ENCODE measurements at places on chromosomes 1 and 21.
A peak's percentile ranks its signal among the peaks of the same experiment; 100 is the strongest.

DNA sequence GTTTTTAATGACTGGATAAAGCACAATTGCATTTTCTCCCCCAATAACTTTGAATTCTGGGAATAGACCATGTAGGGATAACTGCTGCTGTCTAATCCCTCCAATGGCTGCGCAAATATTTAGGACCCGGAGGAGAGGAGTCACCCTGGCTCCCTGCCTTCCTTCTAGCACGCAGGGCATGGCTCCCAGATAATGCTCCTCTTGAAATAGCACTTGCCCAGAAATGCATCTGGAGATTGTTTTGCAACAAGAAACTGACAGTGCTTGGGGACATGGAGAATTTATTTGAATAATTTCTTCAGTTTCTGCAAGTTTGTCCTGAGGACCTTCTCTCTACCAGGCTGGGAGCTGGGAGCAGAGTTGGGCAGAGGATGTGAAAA lies 83.5 kb downstream of the MAN1C1 start:
- DNase-seq = no peak

DNA sequence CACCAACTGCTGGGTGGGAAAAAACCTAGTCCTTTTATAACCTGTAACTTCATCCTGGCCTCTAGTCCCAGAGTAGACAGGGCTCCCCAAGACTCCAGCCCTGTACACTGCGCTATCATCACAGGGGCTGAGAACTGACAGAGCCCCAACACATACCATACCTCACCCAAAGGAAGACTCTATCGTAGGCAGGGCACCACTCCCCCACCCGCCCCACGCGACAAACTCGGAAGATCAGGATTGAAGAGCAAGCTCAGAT lies 15.8 kb downstream of the INPP5B start:
- no peak for DNase-seq

DNA sequence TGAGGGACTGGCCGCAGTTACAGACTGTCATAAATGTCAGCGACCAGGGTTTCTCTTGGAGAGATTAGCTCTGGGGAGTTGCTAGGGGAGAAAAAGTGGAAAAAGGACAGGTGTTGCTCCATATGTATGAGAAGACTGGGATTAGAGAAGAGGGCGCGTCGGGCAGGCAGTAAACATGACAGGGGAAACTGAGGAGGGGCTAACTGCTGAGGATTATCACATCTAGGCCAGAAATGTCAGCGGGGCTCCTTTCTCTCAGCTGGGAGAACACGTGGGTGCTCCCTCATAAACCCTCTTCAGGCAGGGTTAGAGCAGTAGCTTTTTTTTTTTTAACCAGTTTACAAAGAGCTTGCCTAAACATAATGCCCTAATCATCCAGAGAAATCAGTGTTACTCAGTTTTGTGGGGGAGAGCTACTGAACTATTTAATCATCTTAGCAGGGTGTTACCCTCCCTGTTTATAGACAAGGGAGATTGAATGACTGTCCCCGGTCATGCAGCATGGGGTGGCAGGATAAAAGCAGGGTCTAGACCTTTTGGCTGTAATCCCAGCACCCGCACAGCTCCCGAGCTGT lies 35.2 kb downstream of the ELAPOR1 start:
- DNase-seq = no peak

DNA sequence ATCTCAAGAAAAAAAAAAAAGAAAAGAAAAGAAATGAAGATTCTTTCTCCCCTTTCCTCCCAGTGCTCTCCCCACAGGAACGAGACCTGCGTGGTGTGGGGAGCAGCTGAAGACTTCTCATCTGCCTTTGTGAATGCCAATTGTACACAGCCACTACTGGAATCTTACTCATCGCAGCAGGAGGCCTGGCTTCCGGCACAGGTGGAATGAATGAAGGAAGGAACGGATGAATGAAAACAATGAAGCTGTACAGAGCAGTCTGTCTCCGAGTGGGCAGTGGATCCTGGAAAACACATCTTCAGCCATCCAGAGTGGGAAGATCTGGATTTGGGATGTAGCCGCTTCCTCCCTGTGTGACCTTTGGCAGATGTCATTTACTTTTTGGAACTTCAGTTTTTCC lies 64.9 kb downstream of the RUNX3 start:
- no peak for DNase-seq

GRCh38 chr1:88291611-88292354 lies 392.3 kb upstream of the PKN2 start:
- DNase-seq = no peak

- DNase-seq = no peak
Measured at GRCh38 chr1:28822799-28823198, 10.8 kb downstream of the OPRD1 start.

DNA sequence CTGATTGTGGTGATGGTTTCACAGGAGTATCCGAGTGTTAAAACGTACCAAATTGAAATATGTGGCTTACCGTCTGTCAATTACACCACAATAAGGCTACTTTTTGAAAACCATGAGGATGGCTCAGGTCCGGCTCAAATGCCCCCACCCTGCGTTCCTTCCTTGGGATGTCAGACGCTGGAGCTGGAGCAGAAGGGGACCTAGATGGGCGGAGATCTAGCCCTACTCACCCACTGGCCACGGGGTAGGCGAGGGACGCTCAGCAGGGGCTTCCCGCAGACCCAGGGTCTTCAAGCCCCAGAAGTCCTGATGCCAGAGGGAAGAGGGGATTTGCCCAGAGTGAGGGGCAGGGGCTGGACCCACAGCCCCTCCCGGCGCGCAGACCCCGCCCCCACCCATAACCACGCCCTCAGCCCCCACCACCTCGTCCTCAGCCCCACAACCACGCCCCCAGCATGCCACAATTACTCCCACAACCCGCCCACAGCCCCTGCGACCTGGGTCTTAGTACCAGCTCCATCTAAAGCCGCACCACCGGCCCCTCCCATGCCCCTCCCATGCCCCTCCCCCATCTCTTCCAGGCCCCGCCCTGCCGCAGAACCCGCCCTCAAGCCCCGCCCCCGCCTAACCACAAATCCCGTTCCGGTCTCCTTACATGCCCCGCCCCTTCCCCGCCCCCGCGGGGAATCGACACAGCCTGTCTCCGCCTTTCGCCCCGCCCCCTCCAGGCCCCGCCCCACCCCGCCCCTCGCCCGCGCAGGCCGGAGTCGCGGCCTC lies at the start of gene LRRC3:
Gene LRRC3 (plus strand): TSS at position 764 of the 777 bp plus-strand sequence. CDS start 1,135 bp downstream, outside the sequence.
- peak; percentile 76 for DNase-seq

GRCh38 chr1:233255145-233255544 lies 40.4 kb downstream of the PCNX2 start:
- DNase-seq = no peak

- no peak for DNase-seq
Measured at GRCh38 chr1:90325168-90325567, 330.3 kb downstream of the ZNF326 start.

- no peak for DNase-seq
Measured at GRCh38 chr21:36478941-36479340, 981 bp downstream of the CLDN14 start.

DNA sequence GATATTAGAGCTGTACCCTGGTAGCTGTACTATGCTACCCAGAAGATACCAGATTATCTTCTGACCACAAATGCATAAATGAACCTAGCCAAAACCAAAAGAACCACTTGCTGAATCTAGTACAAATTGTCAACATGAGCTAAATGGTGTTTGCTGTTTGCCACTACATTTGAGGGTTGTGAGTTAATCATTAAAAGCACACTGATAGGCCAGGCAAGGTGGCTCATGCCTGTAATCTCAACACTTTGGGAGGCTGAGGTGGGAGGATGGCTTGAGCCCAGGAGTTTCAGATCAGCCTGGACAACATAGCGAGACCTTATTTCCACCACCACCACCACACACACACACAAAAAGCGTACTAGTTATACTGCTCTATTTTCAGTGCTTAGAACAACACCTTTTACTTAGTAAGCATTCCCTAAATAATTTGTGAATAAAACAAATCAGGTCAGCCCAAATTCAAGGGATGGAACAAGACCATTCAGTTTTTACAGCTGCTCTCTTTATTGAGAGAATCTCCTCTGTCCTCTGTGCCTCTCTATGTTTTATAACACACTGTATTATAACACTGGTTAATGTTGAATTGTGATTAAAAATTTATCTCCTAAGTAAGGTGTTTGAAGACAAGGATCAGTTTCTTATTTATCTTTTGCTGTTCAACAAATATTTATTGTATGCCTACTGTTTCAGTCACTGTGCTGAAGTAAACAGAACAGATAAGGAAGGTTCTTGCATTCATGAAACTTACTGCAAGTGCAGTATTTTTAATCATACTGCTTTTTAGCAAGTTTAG lies 44.0 kb downstream of the MAGI3 start:
- DNase-seq = no peak

DNA sequence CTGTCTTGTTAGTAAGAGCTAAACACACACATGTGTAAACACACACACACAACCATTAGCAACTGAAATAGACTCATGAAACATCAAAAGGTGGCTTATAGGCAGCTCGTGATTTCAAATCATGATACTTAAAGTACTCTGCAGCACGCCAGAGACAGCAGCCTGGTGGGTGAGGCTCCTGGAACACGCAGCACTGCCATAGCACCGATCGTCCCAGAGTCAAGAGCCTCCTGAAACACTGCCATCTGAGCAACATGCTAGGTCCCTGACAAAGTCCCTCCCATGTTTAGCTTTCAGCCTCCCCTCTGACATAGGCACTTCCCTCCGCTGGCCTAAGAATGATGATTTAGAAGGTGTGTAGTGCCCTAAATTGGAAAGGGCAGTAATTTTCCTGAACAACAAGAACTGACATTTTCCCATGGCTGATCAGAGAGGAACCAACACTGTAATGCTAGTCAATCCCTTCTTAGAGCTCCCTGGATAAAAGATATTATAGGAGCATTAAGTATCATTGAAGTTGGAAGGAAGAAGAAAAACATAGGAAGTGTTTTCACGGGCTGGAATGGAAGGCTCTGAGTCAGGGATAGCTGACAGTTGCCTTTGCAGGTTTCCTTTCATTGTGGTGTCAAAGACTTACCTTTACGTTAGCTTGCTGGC lies 14.1 kb upstream of the DPT start:
- DNase-seq = no peak

GRCh38 chr1:225533238-225533637 lies 105.4 kb upstream of the LBR start:
- no peak for DNase-seq

DNA sequence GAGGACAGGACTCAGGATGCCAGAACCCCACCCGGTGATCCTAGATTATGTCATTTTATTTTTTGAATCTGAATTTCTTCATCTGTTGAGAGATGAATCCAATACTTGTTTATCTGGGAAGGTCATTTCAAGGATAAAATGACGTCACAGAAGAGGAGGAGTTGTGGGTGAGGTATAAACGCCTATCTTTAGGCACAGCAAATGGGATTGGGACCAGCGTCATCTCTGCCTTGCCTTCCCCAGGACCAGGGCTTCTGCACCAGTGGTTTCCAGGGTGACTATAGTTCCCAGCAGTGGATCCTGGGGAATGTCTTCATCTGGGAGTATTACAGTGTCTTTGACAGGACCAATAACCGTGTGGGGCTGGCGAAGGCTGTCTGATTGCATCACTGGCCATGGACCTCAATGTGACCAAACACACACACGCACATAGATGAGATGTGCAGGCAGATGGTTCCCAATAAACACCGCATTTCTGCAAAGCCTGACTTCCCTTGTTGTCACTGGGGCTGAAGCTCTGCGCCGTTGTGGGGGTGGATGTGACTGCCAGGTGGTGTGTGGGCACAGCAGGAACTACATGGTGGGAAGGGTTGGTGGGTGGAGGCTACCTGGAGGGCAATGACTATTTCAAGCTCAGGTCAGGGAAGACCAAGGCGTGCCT lies 28.1 kb downstream of the KCNA10 start:
- no peak for DNase-seq

DNA sequence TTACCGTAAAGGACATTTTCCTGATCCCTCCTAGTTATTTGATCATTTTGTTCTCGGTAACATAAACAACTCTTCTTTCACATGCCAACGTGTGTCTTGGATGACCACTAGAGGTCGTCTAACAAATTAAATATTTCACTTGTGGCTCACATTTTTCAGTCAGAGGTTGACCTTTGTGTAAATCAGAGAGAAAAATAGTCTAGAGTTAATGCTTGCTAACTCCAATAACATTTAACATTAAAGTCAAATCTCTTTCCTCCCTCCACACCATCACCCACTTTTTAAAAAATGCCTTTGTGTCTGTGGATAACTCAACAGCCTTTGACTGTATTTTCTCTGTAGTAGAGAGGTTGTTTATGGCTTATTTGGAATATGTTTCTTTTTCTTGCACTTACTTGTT lies 220.5 kb upstream of the B3GALT2 start:
- no peak for DNase-seq

GRCh38 chr1:234149217-234149616 lies 224.0 kb upstream of the COA6 start:
- no peak for DNase-seq

DNA sequence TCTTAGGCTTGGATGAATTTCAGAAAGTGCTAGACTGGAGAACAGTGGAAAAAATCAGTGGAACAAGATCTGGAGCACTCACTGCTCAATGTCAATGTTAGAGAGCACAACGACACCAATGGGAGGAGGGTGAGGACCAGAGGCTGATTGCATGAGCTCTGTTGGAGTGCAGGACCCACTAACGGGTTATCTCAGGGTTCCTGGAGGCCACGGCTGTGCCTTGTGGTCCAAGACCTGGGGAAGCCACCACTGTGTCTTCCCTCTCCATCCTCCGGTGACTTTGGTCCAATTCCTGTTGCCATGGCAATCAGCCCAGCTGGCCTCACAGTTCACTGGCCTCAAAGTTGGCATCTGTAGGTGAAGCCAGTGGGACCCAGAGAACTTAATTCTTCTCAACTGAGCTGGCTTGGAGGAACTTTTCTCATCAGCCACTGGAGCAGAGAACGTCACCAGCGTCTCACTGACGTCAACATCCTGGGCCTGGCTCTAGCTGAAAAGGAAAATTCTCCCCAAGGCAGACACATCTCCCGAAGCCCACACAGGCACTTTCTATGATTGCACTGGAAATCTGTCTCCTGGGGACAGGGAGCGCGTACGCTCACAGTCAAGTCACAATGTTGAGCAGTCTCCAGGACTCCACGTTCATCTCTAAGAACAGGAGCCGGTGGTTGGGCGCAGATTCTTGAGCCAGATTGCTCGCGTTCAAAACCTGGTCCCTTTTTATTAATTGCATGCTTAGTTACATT lies 21.9 kb upstream of the GPR157 start:
- DNase-seq = no peak

GRCh38 chr1:198848649-198849048 lies 209.8 kb downstream of the PTPRC start:
- DNase-seq = no peak

GRCh38 chr1:209023790-209024189 lies 559.7 kb upstream of the CAMK1G start:
- no peak for DNase-seq

- no peak for DNase-seq
Measured at GRCh38 chr1:17676387-17677060, 78.6 kb upstream of the ACTL8 start.

GRCh38 chr1:223276029-223276428 lies 87.9 kb downstream of the SUSD4 start:
- DNase-seq = no peak

Measured in activated T-cell treated with anti-CD3 and anti-CD28 coated beads, Interleukin-2, amount 50 U/mL, for 1 hour (primary cell).